Upper lobe of right lung (tissue), 1 donor: ENCODE measurements at places on chromosomes 5 and 9. TPM values are rescaled to one million over a fixed set of nuclear protein-coding genes. Genes with fewer than 3 reads are reported as not detected.

PCDHGA2 gene
- 2.5 TPM for total RNA-seq

GRCh38 chr5:140341591-140341990 lies 4.8 kb downstream of the HBEGF start:
- DNase-seq: no peak

TRIO gene
- 148 TPM for total RNA-seq

GRCh38 chr9:125008599-125008998 lies 67.7 kb upstream of the GOLGA1 start:
- no peak for DNase-seq

- DNase-seq: no peak
Measured at GRCh38 chr9:35322075-35322885, 160.5 kb downstream of the UNC13B start.
